ENCODE measurements at places on chromosomes 12 and 14. TPM values are rescaled to one million over a fixed set of nuclear protein-coding genes. Genes with fewer than 3 reads are reported as not detected.

Gene RNASE4
- 8.5 TPM for total RNA-seq

Gene C12orf54
- not detected for total RNA-seq

Gene LALBA
- not detected for total RNA-seq

DNA sequence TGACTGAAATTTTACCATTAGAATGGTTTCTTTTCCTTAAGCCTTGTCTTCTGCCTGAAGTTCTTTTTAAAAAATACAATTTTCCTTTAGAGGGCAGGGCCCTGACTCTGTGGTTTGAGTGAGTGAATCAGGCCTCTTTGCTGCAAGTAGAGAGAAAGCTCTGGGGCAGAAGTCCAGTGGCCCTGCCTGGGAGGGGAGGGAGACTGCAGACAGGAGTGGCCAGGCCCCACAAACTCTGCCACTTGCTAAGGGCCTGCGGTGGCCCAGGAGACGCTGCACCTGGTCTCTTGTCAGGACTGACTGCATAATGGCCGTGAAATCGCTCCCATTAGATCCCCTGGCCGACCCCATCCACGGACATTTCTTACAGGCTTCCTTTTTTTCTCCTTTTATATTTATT lies 25.5 kb downstream of the TSPAN11 start:
- no peaks in the 10 kb centered on the region for H3K4me1 ChIP-seq
- H3K4me3 ChIP-seq, result no peak overlapping the region
- no peaks in the 10 kb centered on the region for H3K27me3 ChIP-seq
- no peak overlapping the region for H3K27ac ChIP-seq
- H3K36me3 ChIP-seq, result no peaks in the 10 kb centered on the region

DNA sequence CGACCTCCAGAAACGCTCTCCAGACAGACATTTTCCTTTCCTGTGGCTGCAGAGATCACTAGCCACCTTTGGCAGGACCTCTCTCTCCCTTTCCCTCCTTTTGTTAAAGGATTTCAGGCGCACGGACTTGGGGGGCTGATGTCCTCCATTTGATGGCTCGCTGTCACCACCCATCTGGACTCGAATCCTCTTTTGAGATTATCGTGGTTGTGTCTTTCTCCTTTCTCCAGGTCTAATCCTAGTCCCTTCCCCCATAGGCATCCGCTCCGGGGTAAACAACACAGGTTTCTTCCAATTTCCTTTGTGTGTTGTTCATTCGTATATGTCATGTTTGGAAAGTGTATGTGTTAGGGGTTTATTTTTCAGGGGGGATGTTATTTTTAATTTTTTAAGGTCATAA lies 56.7 kb upstream of the SLC24A4 start:
- no peak for DNase-seq
- peaks cover 21% of the 10 kb centered on the region for H3K27me3 ChIP-seq
- H3K4me3 ChIP-seq, result no peak overlapping the region
- no peak overlapping the region for H3K27ac ChIP-seq
- no peaks in the 10 kb centered on the region for H3K36me3 ChIP-seq

- DNase-seq, result no peak
- peaks cover 22% of the 10 kb centered on the region for H3K36me3 ChIP-seq
- no peak overlapping the region for H3K27ac ChIP-seq
- no peak overlapping the region for H3K4me3 ChIP-seq
- no peaks in the 10 kb centered on the region for H3K27me3 ChIP-seq
Measured at GRCh38 chr12:66119229-66119869, 11.2 kb downstream of the LLPH start.

- DNase-seq, result no peak
- no peak overlapping the region for H3K27ac ChIP-seq
- no peaks in the 10 kb centered on the region for H3K4me1 ChIP-seq
- no peaks in the 10 kb centered on the region for H3K36me3 ChIP-seq
- no peaks in the 10 kb centered on the region for H3K27me3 ChIP-seq
- H3K4me3 ChIP-seq, result no peak overlapping the region
Measured at GRCh38 chr12:94080341-94081009, 67.9 kb upstream of the PLXNC1 start.

DNA sequence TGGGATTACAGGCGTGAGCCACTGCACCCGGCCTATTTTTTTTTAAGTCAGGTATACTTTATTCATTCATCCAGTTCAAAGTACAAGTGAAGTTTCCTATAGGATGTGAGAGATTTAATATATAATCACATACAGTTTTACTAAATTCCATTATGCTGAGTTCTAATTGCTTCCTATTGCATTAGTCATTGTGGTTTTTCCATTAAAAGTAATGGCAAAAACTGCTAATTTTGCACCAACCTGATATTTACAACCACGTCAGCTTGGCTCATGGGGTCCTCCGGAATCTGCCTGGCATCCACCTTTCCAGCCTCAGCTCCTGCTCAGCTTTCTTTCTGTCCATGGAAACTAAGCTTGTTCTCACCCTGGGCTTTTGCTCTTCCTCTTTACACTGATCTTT lies 67.0 kb upstream of the CSRP2 start:
- H3K27ac ChIP-seq, result no peak overlapping the region
- peaks cover 5% of the 10 kb centered on the region for H3K4me1 ChIP-seq
- H3K36me3 ChIP-seq, result no peaks in the 10 kb centered on the region
- no peaks in the 10 kb centered on the region for H3K27me3 ChIP-seq
- no peak overlapping the region for H3K4me3 ChIP-seq

GRCh38 chr14:54109521-54110120 lies 153.0 kb upstream of the BMP4 start:
- DNase-seq, result no peak
- peaks cover 75% of the 10 kb centered on the region for H3K4me1 ChIP-seq
- no peaks in the 10 kb centered on the region for H3K27me3 ChIP-seq
- H3K4me3 ChIP-seq, result no peak overlapping the region
- H3K27ac ChIP-seq, result peak overlapping the region; percentile 88

GRCh38 chr14:26730929-26731618 lies 133.2 kb upstream of the NOVA1 start:
- no peaks in the 10 kb centered on the region for H3K4me1 ChIP-seq
- H3K27ac ChIP-seq, result no peak overlapping the region
- no peaks in the 10 kb centered on the region for H3K27me3 ChIP-seq
- peak; percentile 41 for DNase-seq
- no peak overlapping the region for H3K4me3 ChIP-seq

DNA sequence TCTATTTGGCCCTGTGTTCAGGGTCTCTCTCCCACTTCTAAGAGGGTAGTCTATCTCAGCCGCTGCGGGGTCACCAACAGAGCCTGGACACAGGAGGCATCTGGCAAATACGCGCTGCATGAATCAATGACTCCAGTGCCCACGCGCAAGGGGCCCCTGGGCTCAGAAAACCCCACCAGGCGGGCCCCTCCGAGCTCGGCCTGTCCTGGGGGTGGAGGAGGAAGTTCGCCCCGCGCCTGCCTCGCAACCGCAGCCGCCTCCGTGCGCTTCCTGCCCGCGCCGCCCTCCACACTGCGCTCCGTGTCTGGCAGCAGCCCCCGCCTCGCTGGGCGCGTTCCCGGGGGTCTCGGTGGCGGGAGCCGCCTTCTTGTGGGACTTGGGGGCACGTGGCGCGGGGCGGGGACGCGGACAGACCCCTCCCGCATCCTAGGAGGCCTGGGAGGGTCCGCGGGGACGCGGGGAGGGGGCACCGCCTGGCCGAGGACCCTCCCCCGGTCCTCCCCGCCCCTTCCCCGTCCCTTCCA lies 811 bp upstream of the FBRSL1 start:
- H3K36me3 ChIP-seq, result no peaks in the 10 kb centered on the region
- H3K27me3 ChIP-seq, result no peaks in the 10 kb centered on the region
- H3K4me3 ChIP-seq, result peak overlapping the region; percentile 67
- peaks cover 37% of the 10 kb centered on the region for H3K4me1 ChIP-seq
- DNase-seq, result no peak

DNA sequence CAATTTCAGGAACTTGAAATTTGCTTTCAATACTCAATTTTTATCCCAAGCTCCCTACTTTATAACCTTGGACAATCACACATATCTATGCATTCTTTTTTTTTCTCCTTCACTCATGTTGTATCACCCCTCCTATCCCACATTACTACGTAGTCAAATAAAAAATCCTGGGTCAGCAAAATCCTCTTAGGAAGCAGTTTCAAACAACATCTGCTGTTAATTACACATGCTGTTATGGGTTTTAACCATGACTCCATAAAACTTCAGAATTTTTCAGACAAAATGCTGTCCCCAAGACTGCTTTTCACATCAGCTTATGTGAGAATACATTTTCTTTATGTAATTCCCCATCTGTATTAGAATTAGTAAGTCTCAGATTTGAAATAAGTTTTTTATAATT lies 61.7 kb downstream of the LRFN5 start:
- no peak overlapping the region for H3K4me3 ChIP-seq
- H3K27me3 ChIP-seq, result no peaks in the 10 kb centered on the region
- H3K36me3 ChIP-seq, result no peaks in the 10 kb centered on the region
- no peak overlapping the region for H3K27ac ChIP-seq

DNA sequence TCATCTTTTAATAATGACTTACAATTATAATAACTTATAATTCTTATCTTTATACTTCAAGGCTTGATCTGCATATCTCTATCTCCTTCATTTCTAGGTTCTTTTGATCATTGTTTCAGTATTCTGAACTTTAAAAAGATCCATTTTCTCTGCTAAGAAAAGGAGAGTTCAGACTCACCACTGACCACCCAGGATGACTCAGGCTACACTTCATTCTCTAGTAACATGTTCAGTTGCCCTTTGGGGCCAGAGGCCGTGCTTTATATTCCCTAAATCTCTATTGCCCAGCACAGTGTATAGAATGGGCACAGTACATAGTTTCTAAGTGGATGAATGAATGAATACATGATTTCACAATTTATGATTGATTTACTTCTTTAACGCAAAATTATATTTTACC lies 268.7 kb downstream of the AKAP6 start:
- DNase-seq, result no peak
- peaks cover 29% of the 10 kb centered on the region for H3K4me1 ChIP-seq
- H3K27me3 ChIP-seq, result no peaks in the 10 kb centered on the region

DNA sequence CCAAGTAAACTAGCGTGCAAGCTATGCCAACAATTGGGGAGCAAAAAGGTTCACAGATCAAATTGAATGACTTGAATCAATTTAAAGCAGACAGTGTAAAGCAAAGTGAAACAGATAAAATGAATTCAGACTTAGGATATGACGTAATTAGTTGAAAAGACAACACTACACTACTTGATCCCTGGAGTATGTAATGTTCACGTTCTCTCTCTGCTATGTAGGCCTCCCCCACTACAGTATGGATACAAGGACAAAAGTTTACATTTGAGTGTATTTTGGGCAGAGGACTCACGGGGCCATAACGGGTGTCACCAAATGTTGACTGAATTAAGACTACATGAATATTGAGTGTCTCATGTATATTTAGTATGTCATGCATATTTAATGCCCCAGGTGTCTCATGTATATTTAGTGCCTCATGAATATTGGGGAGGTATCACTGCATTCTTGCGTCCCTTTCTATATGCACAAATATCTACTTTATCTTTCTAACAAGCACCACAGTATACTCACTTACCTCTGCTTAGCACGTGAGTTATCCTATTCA lies 44.5 kb downstream of the RERGL start:
- no peak for DNase-seq
- no peaks in the 10 kb centered on the region for H3K27me3 ChIP-seq
- H3K4me1 ChIP-seq, result no peaks in the 10 kb centered on the region
- H3K27ac ChIP-seq, result no peak overlapping the region

GRCh38 chr12:95551913-95552516 lies 739 bp upstream of the USP44 start:
- H3K27ac ChIP-seq, result no peak overlapping the region
- DNase-seq, result no peak
- H3K4me3 ChIP-seq, result no peak overlapping the region
- no peaks in the 10 kb centered on the region for H3K27me3 ChIP-seq
- H3K36me3 ChIP-seq, result no peaks in the 10 kb centered on the region

GRCh38 chr14:95274279-95274678 lies 45.4 kb downstream of the CLMN start:
- H3K4me3 ChIP-seq, result no peak overlapping the region
- no peaks in the 10 kb centered on the region for H3K27me3 ChIP-seq
- H3K4me1 ChIP-seq, result 0 out of 2 replicates have a peak, but pooled peaks cover 3% of the 10 kb centered on the region

Data from PC-3 (cell line).